ENCODE measurements at places on chromosomes 5 and 9.
A peak's percentile ranks its signal among the peaks of the same experiment; 100 is the strongest.

- DNase-seq: no peak
Measured at GRCh38 chr5:69492923-69493395, 369 bp downstream of the OCLN start.

GRCh38 chr5:93342563-93343061 is 238.4 kb downstream of the NR2F1-AS1 start:
- DNase-seq: no peak

- peak; percentile 91 for DNase-seq
Measured at GRCh38 chr5:139197710-139198669, at the start of gene SIL1. Gene SIL1 (minus strand): TSS chr5:139198368. CDS start chr5:139127843, 70,525 bp downstream.

DNA sequence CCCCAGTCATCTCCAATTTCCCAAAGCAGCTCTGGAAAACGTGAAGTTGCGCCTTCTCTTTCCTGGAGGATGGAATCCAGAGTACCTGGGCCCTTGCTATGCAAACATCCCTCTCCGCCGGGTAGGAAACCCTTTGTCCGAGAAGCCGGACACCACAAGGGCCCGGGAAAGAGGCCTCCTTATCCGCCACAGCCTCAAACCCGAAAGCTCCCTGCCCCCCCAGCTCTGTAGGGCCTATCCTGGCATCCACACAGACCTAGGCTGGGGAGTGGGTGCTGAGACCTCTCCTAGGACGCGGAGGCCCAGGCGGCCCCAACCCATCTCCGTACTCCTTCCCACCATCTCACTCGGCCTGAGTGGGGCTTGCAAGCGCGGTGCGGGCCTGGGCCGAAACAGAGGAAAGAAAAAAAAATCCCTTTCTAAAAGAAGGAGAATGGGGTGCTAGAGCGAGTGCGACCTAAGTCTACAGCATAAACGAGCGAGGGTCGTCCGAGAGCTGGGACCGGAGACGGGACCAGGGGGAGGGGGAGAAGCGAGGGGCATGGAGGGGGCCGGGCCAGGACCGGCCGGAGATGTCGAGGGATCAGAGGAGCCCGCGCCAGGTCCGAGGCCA is 624 bp downstream of the FBXW11 start:
- no peak for DNase-seq

GRCh38 chr9:117414906-117415331 is at the start of gene ASTN2:
Gene ASTN2 (minus strand): TSS chr9:117415057. CDS start chr9:117414938, 119 bp downstream.
- no peak for DNase-seq

DNA sequence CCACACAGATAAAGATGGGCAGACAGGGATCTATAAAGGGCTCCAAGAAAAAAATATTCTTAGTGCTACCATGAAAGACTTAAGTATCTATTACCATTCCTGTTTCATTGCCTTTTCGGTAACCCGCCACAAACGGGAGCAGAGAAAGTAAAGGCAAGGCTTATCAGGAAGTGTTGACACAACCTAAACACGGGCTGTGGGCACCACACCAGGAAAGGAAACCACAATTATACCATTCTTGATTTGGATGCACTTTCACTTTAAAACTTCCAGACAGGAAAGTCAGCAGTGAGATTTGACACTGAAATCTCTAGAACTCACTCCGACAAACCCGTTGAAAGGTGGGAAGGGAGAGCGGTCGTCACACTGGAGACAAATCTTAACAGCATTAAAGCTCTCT is 6.5 kb downstream of the TLE1 start:
- no peak for DNase-seq

DNA sequence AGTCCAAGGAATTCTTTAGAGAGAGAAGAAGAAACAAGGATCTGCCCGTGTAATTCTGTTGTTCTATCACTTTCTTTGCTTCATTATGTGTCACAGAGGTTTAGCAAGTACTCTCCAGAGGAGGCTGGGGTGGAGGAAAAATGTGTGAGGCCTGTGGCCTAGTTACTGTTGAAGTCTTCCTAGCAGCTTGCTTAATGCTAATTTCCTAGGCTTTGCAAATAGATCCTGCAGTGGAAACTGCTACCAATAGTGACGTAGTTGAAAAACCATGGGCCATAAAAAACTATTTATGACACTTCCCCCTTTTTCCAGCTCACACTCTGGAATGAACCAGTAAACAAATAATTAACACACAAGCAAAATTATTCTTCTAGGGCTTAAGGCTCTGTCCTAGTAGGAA is 27.0 kb upstream of the C9orf72 start:
- DNase-seq: no peak

GRCh38 chr5:111116550-111116949 is 24.4 kb downstream of the WDR36 start:
- no peak for DNase-seq

GRCh38 chr5:143349177-143349576 is 54.3 kb downstream of the NR3C1 start:
- no peak for DNase-seq

- no peak for DNase-seq
Measured at GRCh38 chr9:94936419-94936818, 209.9 kb downstream of the AOPEP start.

DNA sequence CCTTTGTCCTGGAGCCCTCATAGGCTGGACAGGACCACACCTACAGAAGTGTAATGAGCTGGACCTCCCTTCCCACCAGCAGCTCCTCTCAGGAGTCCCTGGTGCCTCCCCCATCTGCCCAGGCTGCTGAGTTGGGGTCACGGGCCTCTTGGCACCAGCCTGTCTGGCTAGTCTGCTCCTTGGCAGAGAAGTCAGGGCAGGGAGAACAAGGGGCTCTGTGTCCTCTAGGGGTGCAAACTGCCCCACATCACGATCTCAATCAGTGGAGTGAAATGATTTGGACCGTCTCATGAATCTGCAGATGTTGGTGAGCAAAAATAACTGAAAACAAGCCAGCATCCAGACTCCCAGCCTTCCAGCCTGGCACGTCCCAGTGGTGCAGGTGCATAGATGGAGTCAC is 14.9 kb upstream of the GFPT2 start:
- no peak for DNase-seq

GRCh38 chr9:128192601-128193371 is 1.4 kb upstream of the CIZ1 start:
- DNase-seq: no peak

DNA sequence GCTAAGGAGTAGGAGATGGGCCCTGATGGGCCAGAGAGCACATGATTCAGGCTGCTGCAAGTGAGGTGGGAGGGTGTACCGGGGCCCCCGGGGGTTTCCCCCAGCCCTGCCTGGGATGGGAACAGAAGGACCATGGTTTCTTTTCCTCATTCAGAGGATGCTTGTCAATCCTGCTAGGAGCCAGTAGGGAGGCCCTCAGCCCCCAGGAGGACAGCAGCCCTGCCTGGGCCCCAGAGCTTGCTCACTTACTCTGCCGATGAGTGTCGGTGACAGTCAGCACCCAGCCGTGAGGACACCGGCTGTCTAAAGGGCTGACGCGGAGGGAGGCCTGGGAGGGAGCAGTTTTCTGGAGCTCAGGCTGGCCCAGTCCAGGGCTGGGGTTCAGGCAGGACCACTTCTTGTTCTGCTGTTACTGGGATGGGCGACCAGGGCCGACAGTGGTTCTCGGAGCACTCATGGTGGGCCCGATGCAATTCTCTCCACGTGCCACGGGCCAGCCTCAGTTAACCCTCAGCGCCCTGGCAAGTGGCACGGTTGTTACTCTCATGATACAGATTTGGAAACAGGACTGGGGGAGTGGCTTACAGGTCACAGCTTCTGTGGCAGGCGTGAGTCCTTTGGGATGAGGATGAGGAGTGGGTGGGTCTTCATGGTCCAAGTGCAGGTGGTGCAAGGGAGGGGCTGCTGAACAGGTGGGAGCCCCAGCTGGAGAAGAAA is 1.8 kb downstream of the ARRDC1 start:
- DNase-seq: no peak

DNA sequence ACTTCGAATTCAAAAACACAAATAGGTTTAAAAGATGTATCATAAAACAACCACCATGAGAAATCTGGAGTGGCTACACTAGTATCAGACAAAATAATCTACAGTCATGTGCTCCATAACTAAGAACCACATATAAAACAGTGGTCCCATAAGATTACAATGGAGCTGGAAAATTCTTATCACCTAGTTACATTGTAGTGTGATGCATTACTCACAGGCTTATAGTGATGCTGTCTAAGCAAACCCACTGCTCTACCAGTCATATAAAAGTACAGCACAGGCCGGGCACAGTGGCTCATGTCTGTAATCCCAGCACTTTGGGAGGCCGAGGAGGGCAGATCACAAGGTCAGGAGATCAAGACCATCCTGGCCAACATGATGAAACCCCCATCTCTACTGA is 160.1 kb downstream of the ROR2 start:
- DNase-seq: no peak

GRCh38 chr5:16312785-16313184 is 133.2 kb upstream of the MARCHF11 start:
- DNase-seq: no peak

GRCh38 chr9:29865764-29866313 is 2292.6 kb upstream of the C9orf72 start:
- DNase-seq: peak; percentile 32
